ENCODE measurements at places on chromosomes 16 and 17.

DNA sequence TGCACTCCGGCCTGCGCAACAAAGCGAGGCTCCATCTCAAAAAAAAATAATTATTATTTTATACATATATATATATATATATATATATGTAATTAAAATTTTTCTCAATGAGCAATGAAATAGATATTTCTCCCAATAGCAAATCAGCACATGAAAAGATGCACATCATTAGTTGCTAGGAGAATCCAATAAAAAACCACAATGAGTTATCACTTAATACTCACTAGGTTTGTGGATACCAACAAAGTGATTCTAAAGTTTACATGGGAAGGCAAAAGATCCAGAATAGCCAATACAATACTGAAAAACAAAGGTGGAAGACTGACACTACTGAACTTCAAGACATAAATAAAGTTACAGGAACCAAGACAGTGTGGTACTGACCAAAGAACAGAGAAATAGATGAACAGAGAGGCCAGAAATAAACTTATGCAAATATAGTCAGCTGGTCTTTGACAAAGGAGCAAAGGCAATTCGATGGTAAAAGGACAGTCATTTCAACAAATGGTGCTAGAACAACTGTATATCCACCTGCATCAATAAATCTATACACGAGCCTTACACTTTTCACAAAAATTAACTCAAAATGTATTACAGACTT, 13.6 kb downstream of the SMG6 start:
- no peak for DNase-seq

DNA sequence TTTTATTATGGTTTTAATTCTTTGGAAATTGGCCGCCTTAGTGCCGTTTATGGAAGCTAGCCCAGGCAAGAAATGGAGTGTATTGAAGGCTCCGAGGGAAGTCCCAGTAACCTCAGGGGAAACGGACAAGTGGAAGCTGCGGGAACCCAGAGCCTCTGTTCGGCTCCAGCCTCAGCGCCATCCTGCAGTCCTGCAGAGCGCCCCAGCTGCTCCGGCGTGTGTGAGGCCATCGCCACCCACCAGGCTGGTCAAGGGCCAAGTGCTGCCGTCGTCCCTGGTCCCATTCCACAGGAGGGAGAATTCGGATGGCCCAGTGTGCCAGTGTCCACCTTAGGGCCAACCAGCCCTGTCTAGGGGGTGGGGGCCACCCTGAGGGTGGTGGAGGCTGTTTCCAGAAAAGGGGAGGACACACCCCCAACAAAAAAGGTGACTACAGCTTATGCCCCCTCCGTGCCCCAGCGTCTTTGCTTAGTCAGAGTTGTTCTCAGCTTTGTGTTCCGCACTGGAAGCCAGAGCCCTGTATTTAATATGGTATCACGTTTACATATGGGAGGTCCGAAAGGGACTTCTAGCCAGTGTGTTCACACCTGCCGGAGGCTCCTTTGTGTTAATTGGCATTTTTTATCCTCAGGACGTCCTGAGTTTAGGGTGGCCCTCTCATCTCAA, 13.0 kb downstream of the MGRN1 start:
- no peak for DNase-seq

DNA sequence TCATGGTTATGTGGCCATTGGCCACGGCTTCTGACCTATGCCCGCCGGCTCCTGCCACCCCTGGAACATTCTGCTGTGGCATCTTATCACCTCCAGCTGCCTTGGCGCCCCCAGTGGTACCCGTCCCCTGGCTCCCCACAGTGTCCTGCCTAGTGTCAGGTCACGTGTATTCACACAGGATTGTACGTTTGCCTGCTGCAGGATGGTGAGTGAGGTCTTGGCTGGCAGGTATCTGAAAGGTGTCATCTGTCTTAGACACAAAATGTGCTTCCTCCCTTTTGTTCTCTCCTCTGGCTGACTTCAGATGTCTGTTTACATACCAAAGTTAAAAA, 24.9 kb downstream of the DBNDD1 start:
- DNase-seq: no peak

DNA sequence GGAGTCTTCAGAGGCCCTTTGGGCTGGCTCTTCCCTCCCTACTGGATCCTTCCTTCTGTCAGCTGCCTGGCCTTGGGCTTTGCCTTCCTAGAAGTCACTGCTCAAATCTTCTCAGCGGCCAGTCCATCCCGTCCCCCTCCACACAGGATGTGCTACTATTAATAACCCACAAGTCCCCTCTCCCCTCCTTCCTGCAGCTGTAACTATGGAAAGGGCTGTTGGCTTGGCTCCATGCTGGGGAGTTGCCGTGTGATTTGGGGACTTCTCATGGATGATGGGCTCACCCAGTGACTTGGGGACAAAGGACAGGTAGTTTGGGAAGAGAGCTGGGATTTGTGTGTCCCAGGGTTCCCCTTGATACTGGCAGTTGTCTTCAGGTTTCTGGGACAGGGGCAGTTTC, 19.4 kb downstream of the TMEM94 start:
- DNase-seq: no peak

DNA sequence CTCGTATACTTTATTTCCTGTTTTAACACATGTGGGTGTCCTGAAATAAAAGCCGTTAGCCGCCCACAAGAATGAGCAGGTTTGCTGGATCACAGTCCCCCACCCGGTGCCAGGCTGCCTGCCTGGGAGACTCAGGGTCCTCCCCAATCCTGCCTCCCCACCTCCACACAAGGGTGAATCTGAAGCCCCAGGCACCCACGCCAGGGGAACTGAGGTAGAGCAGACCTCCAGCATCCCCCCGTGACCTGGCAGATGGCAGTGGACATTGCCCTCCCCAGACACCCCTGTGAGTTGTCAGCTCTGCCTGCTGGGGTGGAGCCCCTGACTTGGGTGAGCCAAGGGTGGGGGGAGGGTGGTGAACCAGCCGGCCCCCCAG, 114.8 kb downstream of the METRNL start:
- no peak for DNase-seq

DNA sequence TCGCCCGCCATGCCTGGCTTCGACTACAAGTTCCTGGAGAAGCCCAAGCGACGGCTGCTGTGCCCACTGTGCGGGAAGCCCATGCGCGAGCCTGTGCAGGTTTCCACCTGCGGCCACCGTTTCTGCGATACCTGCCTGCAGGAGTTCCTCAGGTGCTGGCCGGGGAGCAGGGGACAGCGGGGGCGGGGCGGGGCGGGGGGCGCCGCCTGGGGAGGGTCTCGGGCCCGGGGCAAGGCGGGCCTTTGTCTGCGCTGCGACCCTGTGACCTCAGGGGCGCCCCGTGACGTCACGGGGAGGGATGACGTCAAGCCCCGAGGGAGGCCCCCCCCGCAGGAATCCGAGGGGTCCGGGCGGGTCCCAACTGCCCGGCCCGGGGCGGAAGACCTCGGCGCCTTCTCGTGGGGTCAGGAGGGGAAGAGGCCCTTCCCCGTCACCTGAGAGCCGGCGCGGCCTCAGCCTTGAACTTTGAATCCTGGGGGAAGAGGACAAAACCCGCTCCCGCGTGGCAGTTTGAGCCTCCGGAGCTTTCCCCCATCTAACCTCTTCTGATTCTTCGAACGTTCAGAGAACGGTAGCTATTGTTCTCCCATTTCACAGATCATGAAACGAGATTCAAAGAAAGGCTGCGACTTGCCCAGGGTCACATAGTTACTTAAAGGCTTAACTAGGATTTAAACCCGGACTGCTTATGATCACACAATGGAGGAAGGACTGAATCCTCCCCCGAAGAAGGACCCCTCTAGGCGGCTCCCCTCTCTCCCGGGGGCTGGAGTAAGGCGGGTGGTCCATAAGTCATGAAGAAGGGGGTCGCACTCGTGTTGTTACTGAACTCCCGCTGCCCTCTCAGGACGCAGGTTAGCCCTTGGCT, 527 bp downstream of the TRAF4 start:
- DNase-seq: no peak

GRCh38 chr17:82232876-82233785, 4.3 kb downstream of the SLC16A3 start:
- no peak for DNase-seq

GRCh38 chr16:68005786-68006286, 6.6 kb upstream of the DPEP2 start:
- DNase-seq: no peak
